ENCODE measurements at places on chromosomes 1 and 21. TPM values are rescaled to one million over a fixed set of nuclear protein-coding genes. Genes with fewer than 3 reads are reported as not detected.

The KRTAP12-2 gene
- 1.5 TPM for total RNA-seq

The WNT4 gene
- total RNA-seq = 4.2 TPM

The CELA3B gene
- not detected for total RNA-seq

The GBP7 gene
- total RNA-seq = not detected

The ACTA1 gene
- 472 TPM for total RNA-seq
